Tibial nerve (tissue), 4 donors: ENCODE measurements at places on chromosomes 7 and 10. TPM values are rescaled to one million over a fixed set of nuclear protein-coding genes. Genes with fewer than 3 reads are reported as not detected.

GRCh38 chr10:124917428-124918190, 24.3 kb upstream of the ZRANB1 start:
- H3K27ac ChIP-seq, result peak overlapping the region; percentile 91
- peak overlapping the region; percentile 90 for H3K4me3 ChIP-seq
- DNase-seq, result no peak
- peaks cover 23% of the 10 kb centered on the region for H3K4me1 ChIP-seq
- peaks cover 3% of the 10 kb centered on the region for H3K36me3 ChIP-seq

DNA sequence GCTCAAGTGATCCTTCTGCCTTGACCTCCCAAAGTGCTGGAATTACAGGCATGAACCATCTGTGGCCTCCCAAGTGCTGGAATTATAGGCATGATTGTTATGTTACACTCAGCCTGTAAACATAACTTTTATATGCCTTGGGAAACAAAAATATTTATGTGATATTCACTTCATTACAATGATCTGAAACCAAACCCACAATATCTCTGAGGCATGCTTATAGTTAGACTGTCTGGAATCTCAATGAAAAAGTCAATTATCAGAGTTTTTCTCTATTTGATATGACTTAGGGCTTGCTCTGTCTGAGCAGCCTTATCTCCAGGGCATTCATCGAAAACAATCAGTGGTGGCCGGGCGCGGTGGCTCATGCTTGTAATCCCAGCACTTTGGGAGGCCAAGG, 195.3 kb upstream of the MYO3A start:
- DNase-seq, result no peak
- H3K4me1 ChIP-seq, result no peaks in the 10 kb centered on the region
- no peak overlapping the region for H3K27ac ChIP-seq
- no peaks in the 10 kb centered on the region for H3K27me3 ChIP-seq

DNA sequence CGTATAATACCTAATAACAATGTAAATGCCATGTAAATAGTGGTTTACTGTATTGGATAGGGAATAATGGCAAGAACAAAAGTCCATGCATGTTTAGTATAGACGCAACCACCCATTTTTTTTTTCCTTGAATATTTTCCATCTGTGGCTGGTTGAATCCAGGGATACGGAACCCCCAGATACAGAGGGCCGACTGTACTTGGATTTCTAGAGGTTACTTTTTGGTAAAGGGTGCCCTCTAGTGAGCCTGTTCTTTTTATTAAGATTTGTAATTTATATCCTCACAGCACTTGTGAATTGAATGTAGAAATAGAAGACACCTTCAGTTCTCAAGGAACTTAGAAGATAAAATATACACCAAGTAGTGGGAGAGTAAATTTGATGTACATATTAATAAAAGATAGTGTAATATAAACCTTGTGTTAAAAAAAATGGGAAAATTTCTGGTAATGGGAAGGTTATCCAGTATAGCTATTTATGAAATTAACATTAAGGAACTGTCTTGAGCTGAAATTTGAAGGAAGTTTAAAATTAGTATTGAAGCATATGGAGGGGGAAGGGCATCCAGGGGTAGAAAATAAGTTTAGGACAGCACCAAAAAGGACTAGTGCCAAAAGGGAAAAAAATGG, 32.0 kb downstream of the EXOC6 start:
- DNase-seq, result peak; percentile 51
- no peak overlapping the region for H3K4me3 ChIP-seq
- no peaks in the 10 kb centered on the region for H3K4me1 ChIP-seq
- H3K36me3 ChIP-seq, result no peaks in the 10 kb centered on the region
- H3K27me3 ChIP-seq, result no peaks in the 10 kb centered on the region
- no peak overlapping the region for H3K27ac ChIP-seq

DNA sequence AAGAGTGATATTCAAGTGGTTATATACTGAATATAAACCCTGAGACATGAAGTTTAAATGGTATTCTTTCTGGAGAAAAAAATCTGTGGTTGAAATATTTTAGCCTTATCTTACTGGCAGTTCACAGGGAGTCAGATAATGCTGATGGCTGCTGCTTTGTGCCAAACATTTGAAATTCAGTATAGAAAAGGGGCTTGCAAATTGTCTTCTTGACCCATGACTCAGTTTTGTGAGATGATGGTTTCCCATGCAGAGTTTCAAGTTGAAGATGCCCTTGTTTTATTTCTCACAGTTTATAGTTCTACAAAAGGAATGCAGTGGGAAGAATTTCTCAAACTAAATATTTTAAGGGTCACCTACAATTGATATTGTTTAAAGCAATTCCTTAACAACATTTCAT, 251.1 kb upstream of the MEOX2 start:
- no peaks in the 10 kb centered on the region for H3K4me1 ChIP-seq
- no peak overlapping the region for H3K27ac ChIP-seq
- H3K36me3 ChIP-seq, result no peaks in the 10 kb centered on the region
- H3K27me3 ChIP-seq, result no peaks in the 10 kb centered on the region

Gene BNIP3
- total RNA-seq, result 149 TPM

Gene SEMA3D
- total RNA-seq, result 8.2 TPM

Gene SPDYE18
- total RNA-seq, result 3.1 TPM

Gene TBX20
- total RNA-seq, result not detected

- no peaks in the 10 kb centered on the region for H3K27me3 ChIP-seq
- no peak overlapping the region for H3K4me3 ChIP-seq
- DNase-seq, result no peak
These were observed 18.1 kb downstream of the MINDY4 start for GRCh38 chr7:30789334-30789711.

- DNase-seq, result no peak
- no peaks in the 10 kb centered on the region for H3K27me3 ChIP-seq
- no peaks in the 10 kb centered on the region for H3K36me3 ChIP-seq
- H3K4me3 ChIP-seq, result no peak overlapping the region
- H3K4me1 ChIP-seq, result peaks cover 10% of the 10 kb centered on the region
- H3K27ac ChIP-seq, result no peak overlapping the region
These were observed 66.4 kb upstream of the FGFR2 start for GRCh38 chr10:121664671-121665070.

DNA sequence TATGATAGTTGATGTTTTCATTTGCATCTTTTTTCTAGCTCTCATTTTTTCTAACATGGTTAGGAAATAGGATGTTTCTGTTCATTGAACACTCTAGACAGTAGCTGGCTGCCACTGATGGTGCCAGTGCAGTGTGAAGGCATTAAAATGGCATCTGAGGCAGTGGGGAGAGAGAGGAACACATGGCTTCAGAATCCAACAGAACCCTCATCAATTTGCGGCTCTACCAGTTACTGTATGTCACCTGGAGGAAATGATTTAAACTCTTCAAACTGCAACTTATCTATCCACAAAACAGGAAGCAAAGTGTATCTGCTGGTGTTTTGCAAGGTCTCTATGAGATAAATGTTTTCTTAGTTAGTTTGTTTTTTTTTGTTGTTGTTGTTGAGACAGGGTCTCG, 305.2 kb upstream of the PRKCQ start:
- DNase-seq, result no peak
- no peaks in the 10 kb centered on the region for H3K27me3 ChIP-seq
- no peaks in the 10 kb centered on the region for H3K4me1 ChIP-seq
- no peaks in the 10 kb centered on the region for H3K36me3 ChIP-seq
- H3K27ac ChIP-seq, result no peak overlapping the region

- no peak for DNase-seq
- no peaks in the 10 kb centered on the region for H3K36me3 ChIP-seq
- no peak overlapping the region for H3K27ac ChIP-seq
- no peak overlapping the region for H3K4me3 ChIP-seq
These were observed 244.4 kb downstream of the ZWINT start for GRCh38 chr10:56116684-56117083.

Gene CTAGE4
- 2.5 TPM for total RNA-seq

DNA sequence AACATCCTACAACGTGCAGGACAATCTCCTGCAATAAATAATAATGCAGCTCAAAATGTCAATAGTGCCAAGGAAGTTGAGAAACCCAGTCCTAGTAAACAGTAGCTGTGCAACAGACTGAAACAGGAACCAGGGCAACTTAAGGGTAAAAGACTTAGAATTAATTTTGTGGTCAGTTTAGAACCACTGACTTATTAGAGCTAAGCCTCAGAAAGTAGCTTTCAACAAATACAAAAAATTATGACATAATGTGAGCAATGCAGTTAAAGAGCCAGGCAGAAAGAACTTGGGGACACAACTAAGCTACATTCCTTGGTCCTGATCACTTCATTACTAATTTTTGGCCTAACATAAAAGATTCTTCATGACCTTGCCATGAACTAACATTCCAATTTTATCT, 195.4 kb downstream of the MACC1 start:
- no peaks in the 10 kb centered on the region for H3K36me3 ChIP-seq
- H3K27me3 ChIP-seq, result no peaks in the 10 kb centered on the region
- H3K27ac ChIP-seq, result no peak overlapping the region
- no peak for DNase-seq

Gene NUDT13
- 2.1 TPM for total RNA-seq

- H3K27ac ChIP-seq, result peak overlapping the region; percentile 43
- H3K4me3 ChIP-seq, result no peak overlapping the region
- no peaks in the 10 kb centered on the region for H3K36me3 ChIP-seq
- no peaks in the 10 kb centered on the region for H3K27me3 ChIP-seq
- DNase-seq, result no peak
- no peaks in the 10 kb centered on the region for H3K4me1 ChIP-seq
These were observed 226.9 kb downstream of the TNS3 start for GRCh38 chr7:47354831-47355541.

Gene PAX4
- total RNA-seq, result not detected

Gene EDRF1
- 20.1 TPM for total RNA-seq

Gene ENKUR
- total RNA-seq, result not detected

- DNase-seq, result no peak
- no peak overlapping the region for H3K27ac ChIP-seq
- no peaks in the 10 kb centered on the region for H3K4me1 ChIP-seq
These were observed 142.6 kb upstream of the ASAH2 start for GRCh38 chr10:50393784-50394467.

Gene OR2A1
- total RNA-seq, result 0.84 TPM

Gene RARRES2
- total RNA-seq, result 377 TPM

- no peaks in the 10 kb centered on the region for H3K27me3 ChIP-seq
- H3K4me1 ChIP-seq, result peaks cover 58% of the 10 kb centered on the region
- no peak overlapping the region for H3K4me3 ChIP-seq
These were observed 615.3 kb upstream of the MGMT start for GRCh38 chr10:128851726-128852125.

Gene GDF10
- total RNA-seq, result 10.2 TPM

DNA sequence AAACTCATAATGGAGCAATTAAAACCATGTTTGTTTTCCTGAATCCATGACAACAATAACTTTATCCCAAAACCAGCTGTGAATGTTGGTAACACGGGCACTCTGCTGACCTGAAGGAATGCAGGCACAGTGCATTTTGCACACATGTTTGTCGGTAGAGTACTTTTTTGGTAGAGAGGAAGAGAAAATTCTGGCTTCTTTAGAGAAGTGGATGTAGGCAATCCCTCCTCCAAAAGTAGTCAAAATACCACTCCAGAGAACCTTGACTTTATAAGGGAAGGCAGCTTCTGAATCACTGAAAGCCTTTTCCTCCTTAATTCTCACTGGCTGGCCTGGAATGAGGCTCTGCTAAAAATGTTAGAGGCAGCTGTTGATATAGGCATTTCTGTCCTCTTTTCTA, 15.8 kb upstream of the ACTA2 start:
- no peaks in the 10 kb centered on the region for H3K36me3 ChIP-seq
- DNase-seq, result no peak
- no peaks in the 10 kb centered on the region for H3K27me3 ChIP-seq
